ENCODE measurements at places on chromosomes 3 and 15.

- H3K4me1 ChIP-seq: no peaks in the 10 kb centered on the region
- H3K27me3 ChIP-seq: no peaks in the 10 kb centered on the region
- no peak overlapping the region for H3K27ac ChIP-seq
- DNase-seq: peak; percentile 32
- no peak overlapping the region for H3K4me3 ChIP-seq
Observed at GRCh38 chr3:194986208-194987043, 284.5 kb downstream of the XXYLT1 start.

DNA sequence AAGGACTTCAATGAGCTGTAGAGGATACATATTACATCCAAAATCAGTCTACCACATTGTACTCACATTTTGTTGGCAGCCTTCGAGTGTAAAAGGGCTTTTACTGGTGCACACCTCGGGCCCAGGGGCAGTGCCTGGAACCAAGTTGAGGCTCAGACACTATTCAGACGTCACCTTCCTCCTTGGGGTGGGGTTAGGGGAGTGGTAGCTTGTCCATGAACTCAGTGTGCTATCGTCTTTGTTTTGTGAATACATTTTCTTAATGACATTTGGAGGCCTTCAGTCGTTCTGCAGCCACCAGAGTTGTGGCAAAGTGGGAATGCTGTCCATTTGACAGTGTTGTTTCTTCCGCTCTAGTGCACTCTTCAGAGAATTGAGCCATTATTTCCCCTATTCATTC lies 114.2 kb downstream of the PGPEP1L start:
- H3K27ac ChIP-seq: no peak overlapping the region
- no peak for DNase-seq
- H3K4me1 ChIP-seq: no peaks in the 10 kb centered on the region
- no peak overlapping the region for H3K4me3 ChIP-seq
- H3K36me3 ChIP-seq: no peaks in the 10 kb centered on the region

GRCh38 chr3:156180077-156180476 lies 59.7 kb downstream of the KCNAB1 start:
- H3K4me1 ChIP-seq: no peaks in the 10 kb centered on the region
- H3K36me3 ChIP-seq: no peaks in the 10 kb centered on the region
- H3K4me3 ChIP-seq: no peak overlapping the region

GRCh38 chr3:189239616-189240015 lies 67.8 kb downstream of the TPRG1 start:
- no peak overlapping the region for H3K27ac ChIP-seq
- DNase-seq: no peak
- no peaks in the 10 kb centered on the region for H3K27me3 ChIP-seq
- H3K4me1 ChIP-seq: no peaks in the 10 kb centered on the region
- no peak overlapping the region for H3K4me3 ChIP-seq

DNA sequence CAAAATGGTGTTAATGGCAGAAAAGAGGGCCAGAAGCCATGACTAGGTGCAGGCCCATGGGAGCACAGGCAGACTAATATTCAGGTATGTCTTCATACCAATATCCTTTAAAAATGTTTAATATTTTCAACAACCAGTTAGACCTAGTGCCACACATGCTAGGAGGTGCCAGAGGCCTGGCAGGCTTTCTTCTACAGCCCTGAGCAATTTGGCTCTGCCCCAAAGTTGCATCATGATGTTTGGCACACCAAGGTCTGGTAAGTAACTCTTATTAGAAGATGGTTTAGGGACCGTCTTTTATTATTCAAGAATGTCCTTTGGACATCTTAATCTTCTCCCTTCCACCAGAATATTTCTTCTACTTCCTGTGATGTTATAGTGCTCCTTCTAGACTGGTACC lies 34.8 kb downstream of the MITF start:
- H3K4me1 ChIP-seq: peaks cover 39% of the 10 kb centered on the region
- DNase-seq: peak; percentile 51
- H3K36me3 ChIP-seq: no peaks in the 10 kb centered on the region
- H3K4me3 ChIP-seq: no peak overlapping the region
- H3K27ac ChIP-seq: no peak overlapping the region
- no peaks in the 10 kb centered on the region for H3K27me3 ChIP-seq

DNA sequence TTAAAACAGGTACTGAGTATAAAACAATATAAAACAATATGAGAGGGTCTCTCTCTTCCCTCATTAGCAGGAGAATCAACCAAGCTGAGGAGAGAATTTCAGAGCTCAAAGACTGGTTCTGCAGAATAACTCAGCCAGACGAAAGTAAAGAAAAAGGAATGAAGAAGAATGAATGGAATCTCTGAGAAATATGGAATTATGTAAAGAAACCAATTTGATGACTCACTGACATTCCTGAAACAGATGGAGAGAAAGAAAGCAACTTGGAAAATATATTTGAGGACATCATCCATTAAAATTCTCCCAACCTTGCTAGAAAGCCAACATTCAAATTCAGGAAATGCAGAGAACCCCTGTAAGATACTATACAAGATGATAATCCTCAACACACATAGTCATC lies 630.9 kb downstream of the PYDC2 start:
- H3K4me1 ChIP-seq: no peaks in the 10 kb centered on the region
- no peak overlapping the region for H3K27ac ChIP-seq
- H3K36me3 ChIP-seq: no peaks in the 10 kb centered on the region
- no peaks in the 10 kb centered on the region for H3K27me3 ChIP-seq

DNA sequence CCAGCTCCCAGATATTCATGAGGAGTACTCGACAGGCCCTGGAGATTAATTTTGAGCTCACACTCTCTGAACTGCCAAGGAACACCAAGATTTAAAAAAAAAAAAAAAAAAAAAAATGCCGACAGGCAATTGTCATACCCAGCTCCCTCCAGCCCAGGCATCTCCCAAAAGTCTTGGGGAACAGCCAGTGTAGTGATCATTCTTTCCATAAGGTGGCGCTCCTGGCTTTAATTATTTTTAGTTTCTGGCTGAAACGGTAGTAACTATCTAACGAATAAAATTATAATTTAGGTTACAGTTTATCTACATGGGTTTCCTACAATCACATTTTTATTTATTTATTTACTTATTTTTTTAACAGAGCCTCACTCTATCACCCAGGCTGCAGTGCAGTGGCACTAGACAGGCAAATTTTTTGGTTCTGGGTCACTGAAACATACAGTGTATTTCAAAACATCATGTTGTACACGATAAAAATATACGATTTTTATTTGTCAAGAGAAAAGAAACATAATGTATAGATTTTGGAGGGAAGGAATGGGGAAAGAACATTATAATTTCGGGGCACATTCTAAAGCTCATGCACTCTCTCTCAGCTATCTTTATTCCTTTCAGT lies 157.3 kb downstream of the ADAMTS9 start:
- no peaks in the 10 kb centered on the region for H3K4me1 ChIP-seq
- no peak overlapping the region for H3K27ac ChIP-seq
- H3K4me3 ChIP-seq: no peak overlapping the region
- H3K27me3 ChIP-seq: no peaks in the 10 kb centered on the region
- peak; percentile 67 for DNase-seq
- peaks cover 11% of the 10 kb centered on the region for H3K36me3 ChIP-seq

DNA sequence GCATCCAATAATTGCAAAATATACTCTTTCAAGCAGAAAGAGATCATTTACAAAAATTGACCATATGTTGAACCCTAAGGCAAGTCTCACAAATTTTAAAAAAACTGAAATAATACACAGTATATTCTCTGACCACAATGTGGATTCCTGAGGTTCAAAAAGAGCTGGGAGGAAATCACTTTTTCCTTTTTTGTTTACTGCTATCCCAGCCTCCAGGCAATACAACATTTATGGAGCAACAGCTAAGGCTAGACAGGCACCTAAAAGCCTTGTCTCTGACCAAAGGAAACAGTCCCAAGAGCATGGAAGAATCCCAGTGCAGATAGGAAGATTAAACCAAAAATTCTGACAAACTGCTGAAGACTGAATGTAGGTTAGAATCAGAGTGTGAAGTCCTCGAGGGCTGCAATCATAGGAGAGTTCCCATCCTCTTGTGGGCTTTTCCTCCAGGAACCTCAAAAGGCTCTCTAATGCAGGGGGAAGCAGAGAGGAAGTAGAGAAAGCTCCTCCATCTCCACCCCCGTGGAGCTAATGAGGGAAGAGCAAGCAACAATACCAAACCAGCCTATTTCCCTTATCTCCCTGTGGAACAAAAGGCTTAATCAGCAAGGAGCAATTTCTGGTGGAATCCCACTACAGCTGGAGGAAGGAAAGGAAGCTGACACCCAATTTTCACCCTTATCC lies 57.0 kb downstream of the TMCC1 start:
- no peaks in the 10 kb centered on the region for H3K27me3 ChIP-seq
- H3K27ac ChIP-seq: no peak overlapping the region
- DNase-seq: no peak
- H3K36me3 ChIP-seq: peaks cover 6% of the 10 kb centered on the region
- H3K4me1 ChIP-seq: peaks cover 13% of the 10 kb centered on the region
- H3K4me3 ChIP-seq: no peak overlapping the region

GRCh38 chr15:64464276-64465005 lies 4.1 kb downstream of the ZNF609 start:
- H3K4me1 ChIP-seq: peaks cover 75% of the 10 kb centered on the region
- no peak overlapping the region for H3K4me3 ChIP-seq
- DNase-seq: peak; percentile 37
- no peaks in the 10 kb centered on the region for H3K27me3 ChIP-seq

GRCh38 chr3:126155819-126156218 lies 24.6 kb downstream of the ALDH1L1 start:
- no peak overlapping the region for H3K27ac ChIP-seq
- H3K27me3 ChIP-seq: no peaks in the 10 kb centered on the region
- peaks cover 46% of the 10 kb centered on the region for H3K36me3 ChIP-seq
- DNase-seq: no peak
- no peak overlapping the region for H3K4me3 ChIP-seq
- H3K4me1 ChIP-seq: no peaks in the 10 kb centered on the region

DNA sequence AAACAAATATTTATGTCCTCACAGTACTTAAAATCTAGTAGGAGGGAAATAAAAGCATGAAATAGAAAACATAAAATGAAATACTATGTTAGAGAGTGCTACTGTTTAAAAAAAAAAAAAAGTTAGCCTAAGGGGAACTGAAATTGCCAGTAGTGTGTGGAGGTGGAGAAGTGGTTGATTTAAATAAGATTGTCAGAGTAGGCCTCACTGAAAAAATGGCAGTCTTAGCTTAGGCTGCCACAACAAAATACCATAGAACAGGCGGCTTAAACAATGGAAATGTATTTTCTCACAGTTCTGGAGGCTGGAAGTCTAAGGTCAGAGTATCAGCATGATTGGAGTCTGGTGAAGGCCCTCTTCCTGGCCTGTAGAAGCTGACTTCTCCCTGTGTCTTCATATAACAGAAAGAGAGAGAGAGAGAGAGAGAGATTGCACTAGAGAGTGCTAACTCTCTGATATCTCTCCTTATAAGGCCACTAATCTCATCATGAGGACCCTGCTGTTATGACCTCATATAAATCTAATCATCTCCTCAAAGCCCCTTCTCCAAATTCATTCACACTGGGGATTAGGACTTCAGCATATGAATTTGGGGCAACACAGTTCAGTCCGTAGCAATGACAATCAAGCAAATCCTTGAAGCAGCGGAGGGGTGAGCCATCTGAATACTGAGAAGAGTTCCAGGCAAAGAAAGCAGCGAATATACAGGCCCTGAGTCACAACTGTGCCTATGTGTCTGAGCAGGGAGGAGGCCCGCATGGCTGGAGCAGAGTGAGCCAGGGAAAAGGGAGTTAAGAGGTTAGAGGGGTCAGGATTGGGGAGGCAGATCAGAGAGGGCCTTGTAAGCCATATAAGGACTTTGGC lies 23.6 kb upstream of the LRRC34 start:
- no peaks in the 10 kb centered on the region for H3K27me3 ChIP-seq
- DNase-seq: no peak
- no peak overlapping the region for H3K27ac ChIP-seq
- no peaks in the 10 kb centered on the region for H3K36me3 ChIP-seq
- no peaks in the 10 kb centered on the region for H3K4me1 ChIP-seq

GRCh38 chr3:170840291-170840859 lies 29.6 kb downstream of the RPL22L1 start:
- peaks cover 1% of the 10 kb centered on the region for H3K27me3 ChIP-seq
- no peak for DNase-seq
- no peaks in the 10 kb centered on the region for H3K36me3 ChIP-seq
- no peak overlapping the region for H3K27ac ChIP-seq

- H3K4me3 ChIP-seq: no peak overlapping the region
- H3K27me3 ChIP-seq: no peaks in the 10 kb centered on the region
- DNase-seq: no peak
- H3K27ac ChIP-seq: no peak overlapping the region
Observed at GRCh38 chr3:162022911-162023310, 526.3 kb downstream of the OTOL1 start.

DNA sequence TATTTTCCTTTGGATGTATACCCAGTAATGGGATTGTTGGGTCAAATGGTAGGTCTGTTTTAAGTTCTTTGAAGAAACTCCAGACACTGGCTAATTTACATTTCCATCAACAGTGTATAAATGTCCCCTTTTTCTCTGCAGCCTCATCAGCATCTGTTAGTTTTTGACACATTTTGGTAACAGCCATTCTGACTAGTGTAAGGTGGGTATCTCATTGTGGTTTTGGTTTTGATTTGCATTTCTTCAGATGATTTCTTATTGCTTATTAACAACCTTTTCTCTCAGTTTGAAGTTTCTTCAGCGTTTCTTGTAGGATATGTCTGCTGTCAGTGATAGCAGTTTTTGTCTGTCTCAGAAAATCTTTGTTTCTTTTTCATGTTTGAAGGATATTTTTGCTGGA lies 15.4 kb downstream of the GALK2 start:
- H3K27ac ChIP-seq: no peak overlapping the region
- H3K36me3 ChIP-seq: peaks cover 7% of the 10 kb centered on the region
- no peak for DNase-seq
- no peak overlapping the region for H3K4me3 ChIP-seq
- no peaks in the 10 kb centered on the region for H3K4me1 ChIP-seq

DNA sequence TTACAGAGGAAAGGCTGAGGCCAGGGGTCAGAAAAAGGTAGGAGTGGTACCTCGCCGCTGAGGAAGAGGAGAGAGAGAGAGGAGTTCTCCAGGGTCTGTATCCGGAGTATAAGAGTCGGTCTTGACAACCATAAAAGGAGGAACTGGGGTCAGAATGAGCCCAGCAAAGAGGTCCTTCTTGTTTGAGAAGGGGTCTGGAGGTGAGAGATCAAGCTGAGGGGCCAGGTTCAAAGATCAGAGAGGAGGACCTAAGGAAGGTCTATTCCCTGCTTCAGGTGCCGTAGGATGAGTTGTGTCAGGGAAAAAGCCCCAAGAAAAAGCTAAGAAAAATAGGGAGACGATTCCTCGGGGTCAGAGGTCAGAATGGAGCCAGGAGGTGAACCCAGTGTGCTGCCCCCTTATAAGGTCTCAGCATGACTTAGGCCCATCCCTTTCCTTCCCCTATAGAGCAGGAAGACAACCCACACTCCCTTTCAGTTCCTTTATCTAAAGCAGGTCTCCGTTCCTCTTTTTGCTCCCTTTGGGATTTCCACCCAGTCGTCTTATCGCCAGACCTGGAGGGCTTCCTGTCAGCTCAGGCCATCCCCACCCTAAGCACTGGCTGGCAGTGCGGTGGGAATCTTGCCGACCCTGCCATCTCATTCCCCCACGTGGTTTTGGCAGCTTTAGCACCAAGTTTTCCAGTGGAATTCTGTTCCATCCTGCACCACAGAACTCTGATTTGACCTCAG lies 651 bp downstream of the MTMR14 start:
- H3K27me3 ChIP-seq: no peaks in the 10 kb centered on the region
- H3K27ac ChIP-seq: peak overlapping the region; percentile 93
- peak overlapping the region; percentile 97 for H3K4me3 ChIP-seq
- DNase-seq: peak; percentile 28

- no peak overlapping the region for H3K4me3 ChIP-seq
- H3K36me3 ChIP-seq: no peaks in the 10 kb centered on the region
- H3K4me1 ChIP-seq: peaks cover 12% of the 10 kb centered on the region
- no peaks in the 10 kb centered on the region for H3K27me3 ChIP-seq
Observed at GRCh38 chr3:9124730-9125129, 124.7 kb downstream of the SRGAP3 start.

- H3K4me3 ChIP-seq: no peak overlapping the region
- H3K27ac ChIP-seq: peak overlapping the region; percentile 8
- H3K27me3 ChIP-seq: no peaks in the 10 kb centered on the region
- H3K4me1 ChIP-seq: no peaks in the 10 kb centered on the region
- no peak for DNase-seq
Observed at GRCh38 chr3:169554611-169555010, 108.9 kb downstream of the MECOM start.
